ENCODE measurements at places on chromosomes 12 and 14.

DNA sequence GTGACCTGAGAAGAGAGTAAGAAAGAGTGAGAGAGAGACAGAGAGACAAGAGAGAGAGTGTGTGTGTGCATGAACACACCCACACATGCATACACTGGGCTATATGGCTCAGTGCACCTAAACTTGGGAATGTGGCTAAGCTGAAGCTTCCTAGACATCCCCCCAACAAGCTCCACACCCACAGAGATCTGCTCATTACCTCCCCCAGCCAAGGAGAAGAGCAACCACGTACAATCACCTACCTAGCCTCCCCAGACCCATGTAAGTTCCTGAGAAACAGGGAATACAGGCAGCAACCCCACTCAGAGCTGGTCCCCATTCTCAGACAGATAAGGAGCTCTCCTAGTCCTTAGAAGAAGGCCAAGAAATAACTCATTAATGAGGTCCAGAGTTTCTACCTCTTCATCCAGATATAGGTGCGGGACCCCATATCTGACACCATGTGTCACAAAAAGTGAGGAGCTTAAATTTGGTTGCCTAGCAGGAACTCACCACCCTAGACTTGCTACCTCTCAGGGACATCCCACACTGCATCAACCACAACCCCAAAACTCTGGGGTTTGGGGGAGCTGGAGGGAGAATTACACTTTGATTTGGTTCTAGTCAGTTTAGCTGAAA is 9.9 kb downstream of the AJUBA start:
- no peak for DNase-seq

- no peak for DNase-seq
These were observed 1.6 kb downstream of the TBX5 start for GRCh38 chr12:114404083-114404925.

- DNase-seq: no peak
These were observed 132.1 kb downstream of the RAD51B start for GRCh38 chr14:67951529-67952135.

DNA sequence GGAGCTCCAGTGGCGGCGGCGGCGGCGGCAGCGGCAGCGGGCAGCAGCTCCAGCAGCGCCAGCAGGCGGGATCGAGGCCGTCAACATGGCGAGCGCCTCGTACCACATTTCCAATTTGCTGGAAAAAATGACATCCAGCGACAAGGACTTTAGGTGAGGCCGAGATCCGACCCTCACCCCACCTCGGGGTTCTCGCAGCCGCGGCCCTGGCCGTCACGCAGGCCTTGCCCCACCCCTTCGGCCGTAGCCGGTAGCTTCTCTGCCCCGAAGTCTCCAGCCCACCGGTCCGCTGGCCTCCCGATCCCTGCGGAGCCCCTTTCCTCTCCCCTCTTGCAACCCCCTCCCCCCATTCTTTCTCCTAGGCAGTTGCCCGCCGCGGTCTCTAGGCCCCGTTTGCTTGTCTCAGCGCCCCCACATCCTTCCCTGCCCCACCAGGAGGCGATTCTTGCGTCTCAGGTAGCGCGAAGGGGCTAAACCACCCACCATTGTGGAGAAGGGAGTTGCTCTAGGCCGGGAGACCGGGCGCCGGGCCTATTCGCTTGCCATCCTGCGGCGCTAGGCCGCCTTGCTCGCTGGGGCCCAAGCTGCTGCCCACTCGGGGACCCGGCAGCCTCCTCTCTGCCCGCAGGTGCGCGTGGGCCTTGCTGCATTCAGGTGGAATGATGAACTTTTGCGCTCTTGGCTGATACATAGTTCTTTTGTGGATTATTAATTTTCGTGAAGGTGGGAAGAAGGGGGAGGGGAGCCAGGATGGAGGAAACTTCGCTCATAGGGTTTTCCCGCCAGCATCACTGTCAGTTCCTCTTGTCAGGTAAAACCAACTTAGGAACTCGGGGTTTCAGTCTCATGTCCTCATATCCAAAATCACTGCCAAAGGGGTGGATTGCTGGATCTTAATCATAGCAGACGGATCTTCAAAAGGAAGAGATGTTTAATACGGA is 745 bp downstream of the CAND1 start:
- DNase-seq: peak; percentile 70

- DNase-seq: no peak
These were observed 154.1 kb upstream of the PELI2 start for GRCh38 chr14:55964091-55964490.

DNA sequence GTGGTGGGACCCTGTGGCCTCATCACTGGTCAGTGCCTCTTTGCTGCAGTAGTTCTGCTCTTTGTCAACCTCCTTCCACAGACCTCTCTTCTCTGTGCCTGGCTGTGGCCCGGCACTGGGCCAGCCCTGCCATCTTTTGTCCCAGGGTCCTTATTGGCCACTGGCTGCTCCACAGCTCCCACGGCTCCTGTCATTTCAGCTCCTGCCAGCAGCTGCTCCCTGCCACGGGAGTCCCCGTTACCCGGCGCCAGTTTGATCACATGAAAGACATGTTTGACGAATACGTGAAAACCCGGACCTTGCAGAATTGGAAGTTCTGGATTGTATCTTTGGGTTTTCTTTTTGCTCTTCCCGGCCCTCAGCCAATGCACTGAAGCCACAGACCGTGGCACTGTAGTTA is 35.4 kb downstream of the IL31 start:
- no peak for DNase-seq

DNA sequence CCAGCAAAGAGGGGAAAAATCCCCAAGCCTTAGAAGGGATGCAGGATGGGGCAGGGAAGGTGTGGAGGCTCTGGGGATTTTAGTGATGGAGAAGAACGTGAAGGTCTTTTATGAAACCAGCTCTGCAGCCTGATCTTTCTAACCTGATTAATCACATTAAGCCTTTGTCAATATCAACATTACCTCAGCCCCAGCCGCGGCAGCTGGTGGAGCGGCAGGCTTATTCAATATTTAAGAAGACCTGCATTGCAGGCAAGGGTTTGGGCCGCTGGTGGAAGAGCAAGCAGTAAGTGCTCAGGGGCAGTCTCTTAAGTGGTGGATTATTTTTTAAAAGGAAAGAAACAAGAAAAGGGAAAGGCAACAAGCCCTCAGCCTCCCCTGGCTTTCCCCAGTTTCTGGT is 16.6 kb downstream of the RPH3A start:
- DNase-seq: no peak

GRCh38 chr12:50508414-50508813 is 3.6 kb downstream of the DIP2B start:
- no peak for DNase-seq

GRCh38 chr12:70637303-70638085 is at the start of gene PTPRB:
PTPRB (minus strand) TSS chr12:70637429; CDS start chr12:70637395, 34 bp downstream.
- no peak for DNase-seq

GRCh38 chr14:72904840-72905561 is 11.1 kb upstream of the DPF3 start:
- peak; percentile 73 for DNase-seq

- DNase-seq: no peak
These were observed 58.1 kb downstream of the CPNE8 start for GRCh38 chr12:38847247-38847646.

DNA sequence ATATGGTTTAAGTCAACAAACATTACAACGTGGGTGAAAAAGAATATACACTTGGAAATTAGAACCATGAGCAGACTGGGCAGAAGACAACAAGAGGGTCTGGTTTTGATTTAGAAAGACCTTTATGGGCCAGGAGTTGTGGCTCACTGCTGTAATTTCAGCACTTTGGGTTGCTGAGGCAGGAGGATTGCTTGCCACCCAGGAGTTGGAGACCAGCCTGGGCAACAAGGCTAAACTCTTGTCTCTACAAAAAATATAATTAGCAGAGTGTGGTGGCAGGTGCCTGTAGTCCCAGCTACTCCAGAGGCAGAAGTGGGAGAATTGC is 2.7 kb upstream of the NFKBIA start:
- DNase-seq: no peak

GRCh38 chr12:67659292-67659691 is 10.7 kb downstream of the DYRK2 start:
- DNase-seq: no peak

DNA sequence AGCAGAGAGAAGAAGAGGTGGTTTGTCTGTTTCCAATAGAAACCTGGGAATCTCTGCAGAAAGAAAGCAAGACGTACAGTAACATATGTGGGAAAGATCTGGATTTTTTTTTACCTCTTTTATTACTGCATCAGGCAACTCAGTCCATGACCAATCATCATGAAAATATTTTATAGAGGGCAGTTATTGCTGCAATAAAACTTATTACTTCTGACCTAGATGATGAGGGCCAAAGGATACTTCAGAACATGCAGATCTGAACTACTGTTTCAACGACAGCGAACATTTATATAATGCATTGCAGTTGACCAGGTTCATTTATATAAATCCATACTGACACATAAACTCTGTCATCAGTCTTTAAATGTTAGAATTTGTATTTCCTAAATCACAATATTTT is 67.7 kb downstream of the STAB2 start:
- DNase-seq: no peak

GRCh38 chr14:59015482-59015881 is 173.0 kb upstream of the DAAM1 start:
- no peak for DNase-seq

GRCh38 chr12:32072102-32072501 is 34.5 kb upstream of the BICD1 start:
- no peak for DNase-seq

DNA sequence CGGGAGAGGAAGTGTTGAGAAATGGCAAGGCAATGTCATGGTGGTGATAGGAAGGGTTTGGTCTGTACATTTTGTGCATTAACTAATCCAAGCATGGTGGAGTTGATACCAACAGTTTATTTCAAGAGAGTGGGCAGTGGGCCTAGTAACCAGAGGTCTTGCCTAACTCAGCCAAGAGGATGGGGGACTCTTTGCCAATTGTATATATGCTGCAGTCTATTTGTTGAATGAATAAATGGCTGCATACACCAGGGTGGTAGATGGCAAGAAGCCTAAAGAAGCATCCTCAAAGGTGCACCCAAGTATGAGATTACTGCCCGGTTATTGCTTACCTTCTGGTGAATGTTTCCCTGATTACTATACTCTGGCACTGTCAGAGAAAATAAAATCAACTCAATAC is 295.9 kb downstream of the ITPR2 start:
- DNase-seq: no peak

DNA sequence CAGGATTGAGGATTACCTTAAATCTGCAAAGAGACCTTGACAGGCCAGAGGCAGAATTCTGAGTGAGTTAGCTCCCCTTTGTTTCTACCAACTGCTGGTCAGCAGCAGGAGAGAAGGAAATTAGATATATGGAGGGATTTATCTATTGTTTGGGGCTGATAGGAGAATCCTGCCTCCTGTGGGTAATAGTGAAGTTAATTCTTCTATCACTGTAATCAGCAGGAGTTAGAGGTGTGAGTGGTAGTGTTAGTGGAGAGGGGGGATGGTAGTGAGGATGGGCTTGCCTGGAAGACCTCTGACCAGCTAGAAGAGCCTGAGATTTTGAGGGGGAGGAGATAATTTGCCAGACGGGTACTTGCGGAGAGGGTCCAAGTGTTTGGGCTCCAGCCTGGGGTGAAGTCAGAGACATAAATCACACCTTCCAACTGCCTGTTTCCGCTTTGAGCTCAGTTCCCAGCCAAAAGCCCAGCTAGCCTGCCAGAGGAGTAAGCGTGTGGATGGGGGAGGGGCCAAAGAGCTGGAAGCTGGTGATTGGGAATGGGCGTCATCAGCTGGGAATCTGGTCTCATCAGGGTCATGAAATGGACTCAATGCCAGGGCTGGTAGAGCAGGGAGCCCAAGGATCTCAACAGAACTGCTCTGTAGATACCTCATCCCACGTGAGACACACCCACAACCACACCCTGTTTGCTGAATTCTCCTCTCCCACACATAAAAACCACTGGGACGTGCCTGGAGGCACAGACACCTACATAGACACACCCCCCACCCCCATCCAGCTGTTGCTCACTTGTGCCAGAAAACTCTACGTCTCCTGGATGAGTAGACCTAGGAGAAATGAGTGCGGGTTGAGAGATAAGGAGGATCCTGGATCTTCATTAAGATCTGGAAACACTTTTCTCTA is 13.1 kb upstream of the ITGA5 start:
- peak; percentile 84 for DNase-seq

- no peak for DNase-seq
These were observed 470.2 kb downstream of the BTG1 start for GRCh38 chr12:91675401-91675800.

- no peak for DNase-seq
These were observed 181.0 kb upstream of the TBX3 start for GRCh38 chr12:114864837-114865551.

GRCh38 chr12:113845900-113846674 is 120.0 kb downstream of the RBM19 start:
- DNase-seq: no peak

- DNase-seq: no peak
These were observed 148.0 kb downstream of the FUT8 start for GRCh38 chr14:65560340-65561027.

- DNase-seq: no peak
These were observed 55.3 kb downstream of the GALNT16 start for GRCh38 chr14:69315301-69315700.

GRCh38 chr14:26339381-26339780 is 258.5 kb downstream of the NOVA1 start:
- no peak for DNase-seq

- DNase-seq: no peak
These were observed 90.8 kb upstream of the PELI2 start for GRCh38 chr14:56027421-56027820.

DNA sequence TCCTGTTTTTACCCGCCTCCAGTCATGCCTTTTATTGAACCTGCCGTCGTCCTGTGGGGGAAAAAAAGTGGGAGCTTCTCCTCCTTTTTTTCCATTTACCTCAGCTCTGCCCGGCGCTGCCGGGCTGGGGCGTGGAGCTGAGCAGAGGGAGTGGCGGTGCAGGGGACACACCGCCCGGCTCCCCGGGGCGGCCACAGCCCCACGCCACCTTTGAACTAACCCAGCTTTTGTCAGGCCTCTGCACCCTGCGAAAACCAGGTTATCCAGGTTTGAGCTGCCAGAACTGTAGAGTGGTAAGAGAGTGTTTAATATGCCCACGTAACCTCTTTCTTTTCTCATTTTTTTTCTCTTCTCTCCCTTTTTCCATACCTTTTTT is 161.0 kb upstream of the FKBP4 start:
- no peak for DNase-seq

DNA sequence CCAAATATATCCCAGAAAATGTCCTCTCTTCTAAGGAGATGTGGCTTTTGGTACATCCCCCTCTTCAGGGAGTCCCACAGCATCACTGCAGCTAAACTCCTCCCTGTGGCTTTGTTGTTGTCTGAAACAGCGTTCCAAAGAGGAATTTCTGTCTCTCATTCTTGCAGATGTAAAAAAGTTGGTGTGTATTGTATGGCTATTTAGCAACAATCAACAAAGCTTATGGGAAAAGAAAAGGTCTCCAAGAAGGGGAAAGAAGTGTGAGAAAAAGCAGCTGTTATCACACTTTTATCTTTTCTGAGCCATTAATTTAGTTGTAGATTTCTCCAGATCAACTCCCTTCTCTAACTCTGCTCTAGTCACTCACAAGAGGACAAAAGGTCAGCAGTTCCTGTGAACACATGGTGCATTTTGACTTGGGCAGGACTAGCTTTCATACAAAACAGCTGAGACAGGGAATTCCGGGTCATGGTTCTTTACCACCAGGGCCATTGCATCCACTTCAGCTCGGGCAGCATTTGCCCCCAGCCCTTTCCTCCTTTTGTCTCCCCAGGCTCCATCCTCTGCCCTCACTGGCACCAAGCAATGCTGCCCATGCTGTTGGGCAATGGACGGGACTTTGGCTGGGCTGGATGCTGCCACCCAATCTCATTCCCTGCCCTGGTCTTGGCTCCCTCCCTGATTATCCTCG is 184.7 kb downstream of the TMX1 start:
- DNase-seq: no peak

Data from activated CD4-positive, alpha-beta T cell treated with anti-CD3 and anti-CD28 coated beads for 36 hours (primary cell).